Smooth muscle cell of the pulmonary artery (primary cell): ENCODE measurements at places on chromosomes 6 and 20. TPM values are rescaled to one million over a fixed set of nuclear protein-coding genes. Genes with fewer than 3 reads are reported as not detected.

The FAM217B gene
- total RNA-seq: 3.5 and 3.7 TPM in 2 replicates

The FAM229B gene
- total RNA-seq: 16.7 and 21.2 TPM in 2 replicates

The COX4I2 gene
- total RNA-seq: 0.13 TPM in 1 of 2 replicates, not detected in the other

The CPNE5 gene
- total RNA-seq: 0.17 and 0.20 TPM in 2 replicates

The TNNC2 gene
- 0.39 TPM in 1 of 2 replicates, not detected in the other for total RNA-seq

The MLIP gene
- 0.26 and 0.40 TPM in 2 replicates for total RNA-seq

The KCNQ5 gene
- total RNA-seq: 7.8 and 16.4 TPM in 2 replicates

The PDSS2 gene
- 12.1 and 18.3 TPM in 2 replicates for total RNA-seq

The SCP2D1 gene
- not detected in 2 replicates for total RNA-seq

The HDGFL1 gene
- total RNA-seq: not detected in 2 replicates

The GHRH gene
- total RNA-seq: not detected in 2 replicates

The BLOC1S5 gene
- 11.9 and 15.5 TPM in 2 replicates for total RNA-seq

The MRPL2 gene
- 16.3 and 19.5 TPM in 2 replicates for total RNA-seq

The PLTP gene
- 59.2 and 75.1 TPM in 2 replicates for total RNA-seq

The BTN1A1 gene
- not detected in 2 replicates for total RNA-seq

The R3HDML gene
- not detected in 2 replicates for total RNA-seq

The ZNF165 gene
- total RNA-seq: 0.13 and 0.26 TPM in 2 replicates

The SLC17A3 gene
- total RNA-seq: not detected in 2 replicates

The KPNA5 gene
- total RNA-seq: 9.7 and 10.8 TPM in 2 replicates

The PI16 gene
- 0.59 and 1.8 TPM in 2 replicates for total RNA-seq

The STMND1 gene
- total RNA-seq: not detected in 2 replicates

The CST9 gene
- total RNA-seq: not detected in 2 replicates

The PTGIS gene
- 121 and 154 TPM in 2 replicates for total RNA-seq

The CLVS2 gene
- total RNA-seq: not detected in 2 replicates

The LAMA4 gene
- 518 and 576 TPM in 2 replicates for total RNA-seq

The SMLR1 gene
- total RNA-seq: not detected in 2 replicates

The DXO gene
- total RNA-seq: 10.8 and 15.1 TPM in 2 replicates

The WRNIP1 gene
- 45.5 and 49.9 TPM in 2 replicates for total RNA-seq

The HLA-DOA gene
- total RNA-seq: 2.1 TPM in 1 of 2 replicates, not detected in the other

The ABHD16B gene
- not detected in 2 replicates for total RNA-seq

The SRSF12 gene
- total RNA-seq: 0.03 and 0.33 TPM in 2 replicates

The ZC3H12D gene
- 0.17 and 0.33 TPM in 2 replicates for total RNA-seq

The COL11A2 gene
- total RNA-seq: 0.13 and 0.83 TPM in 2 replicates

The NNAT gene
- total RNA-seq: 0.66 TPM in 1 of 2 replicates, not detected in the other

The NTSR1 gene
- total RNA-seq: 0.03 and 0.07 TPM in 2 replicates

The C6orf89 gene
- total RNA-seq: 61.6 and 73.6 TPM in 2 replicates

The ADTRP gene
- total RNA-seq: 2.0 and 9.0 TPM in 2 replicates

The RAB32 gene
- 70.8 and 89.8 TPM in 2 replicates for total RNA-seq

The TSPO2 gene
- not detected in 2 replicates for total RNA-seq

The SGK2 gene
- total RNA-seq: 0.73 and 0.85 TPM in 2 replicates

The YWHAB gene
- total RNA-seq: 109 and 120 TPM in 2 replicates

The KCNS1 gene
- 1.4 and 2.4 TPM in 2 replicates for total RNA-seq

The GTF3C6 gene
- 24.1 and 34.9 TPM in 2 replicates for total RNA-seq

The CENPW gene
- 1.6 and 4.2 TPM in 2 replicates for total RNA-seq

The RAET1L gene
- total RNA-seq: not detected in 2 replicates

The SYCP2L gene
- total RNA-seq: 0.07 TPM in 1 of 2 replicates, not detected in the other

The C6orf141 gene
- 6.5 TPM in 1 of 2 replicates, not detected in the other for total RNA-seq

The DNPH1 gene
- 29.1 and 40.7 TPM in 2 replicates for total RNA-seq

The CD24 gene
- total RNA-seq: 0.85 and 3.3 TPM in 2 replicates
